Naive thymus-derived CD4-positive, alpha-beta T cell (primary cell): ENCODE measurements at places on chromosomes 6 and 20. TPM values are rescaled to one million over a fixed set of nuclear protein-coding genes. Genes with fewer than 3 reads are reported as not detected.

ADGB gene
- not detected for polyA plus RNA-seq

HAO1 gene
- not detected for polyA plus RNA-seq

PTPRT gene
- not detected for polyA plus RNA-seq

SPATA2 gene
- polyA plus RNA-seq: 7.4 TPM

CLDN20 gene
- polyA plus RNA-seq: not detected

HLA-G gene
- 0.98 TPM for polyA plus RNA-seq

REPS1 gene
- 24.7 TPM for polyA plus RNA-seq

KIF25 gene
- polyA plus RNA-seq: not detected

NMBR gene
- polyA plus RNA-seq: not detected

PLN gene
- 0.09 TPM for polyA plus RNA-seq
